ENCODE measurements at places on chromosomes 6 and 20. TPM values are rescaled to one million over a fixed set of nuclear protein-coding genes. Genes with fewer than 3 reads are reported as not detected.

KCNQ5 gene
- total RNA-seq, result 2.6 TPM

MRAP2 gene
- total RNA-seq, result 0.33 TPM

FAM217A gene
- not detected for total RNA-seq

BCAS1 gene
- total RNA-seq, result 2.3 TPM

SLC12A5 gene
- not detected for total RNA-seq
